ENCODE measurements at places on chromosomes 2 and 18.
A peak's percentile ranks its signal among the peaks of the same experiment; 100 is the strongest.

- DNase-seq, result peak; percentile 84
Observed at GRCh38 chr2:14632133-14632936, at the start of gene LRATD1. TSS of gene LRATD1 (plus strand) at chr2:14632717. CDS start at chr2:14633980, 1,263 bp downstream.

GRCh38 chr2:85410584-85411404 lies 628 bp upstream of the CAPG start:
- no peak for DNase-seq

GRCh38 chr18:55047546-55047945 lies 88.3 kb upstream of the CCDC68 start:
- DNase-seq, result no peak

GRCh38 chr18:76953583-76954233 lies 131.4 kb downstream of the ZNF236 start:
- no peak for DNase-seq

DNA sequence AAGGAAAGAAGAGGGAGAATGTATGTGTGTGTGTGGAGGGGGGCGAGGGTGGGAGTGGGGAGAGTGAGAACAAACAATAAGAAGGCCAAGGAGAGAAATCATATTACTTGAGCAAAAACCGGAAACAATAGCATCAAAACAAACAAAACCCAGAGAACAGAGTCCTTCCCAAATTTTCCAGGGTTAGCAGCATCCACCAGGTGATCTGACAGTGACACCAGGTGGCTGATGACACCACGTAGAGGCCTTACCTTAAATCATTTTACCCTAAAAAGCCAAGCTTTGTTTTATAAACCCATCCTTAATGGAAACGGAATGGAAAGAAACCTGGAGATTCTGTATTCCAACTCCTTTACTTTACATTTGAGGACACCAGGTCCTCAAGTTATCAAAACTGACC lies 42.9 kb downstream of the CDCA7 start:
- no peak for DNase-seq

DNA sequence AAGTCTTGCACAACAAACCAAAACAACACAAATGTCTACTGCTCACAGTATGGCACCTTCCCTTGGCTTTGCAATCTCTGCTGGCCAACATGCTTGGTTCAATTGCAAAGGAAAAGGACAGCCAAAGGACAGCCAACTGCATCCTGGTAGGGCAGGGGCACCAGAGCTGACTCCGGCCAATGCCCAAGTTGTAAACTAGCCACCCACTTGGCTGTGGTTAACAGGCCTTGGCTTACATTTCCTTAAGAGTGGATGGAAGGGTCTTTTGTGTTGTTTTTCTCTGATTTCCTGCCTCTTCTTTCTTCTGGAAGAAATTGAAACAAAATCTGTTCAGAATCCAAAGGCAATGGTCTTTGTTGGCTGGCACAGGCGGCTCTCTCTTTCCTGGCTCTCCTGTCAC lies 119.1 kb upstream of the TRIB2 start:
- DNase-seq, result no peak

- peak; percentile 90 for DNase-seq
Observed at GRCh38 chr2:64263315-64263714, 119.1 kb upstream of the PELI1 start.

GRCh38 chr2:200590090-200590489 lies 4.3 kb downstream of the AOX1 start:
- no peak for DNase-seq

DNA sequence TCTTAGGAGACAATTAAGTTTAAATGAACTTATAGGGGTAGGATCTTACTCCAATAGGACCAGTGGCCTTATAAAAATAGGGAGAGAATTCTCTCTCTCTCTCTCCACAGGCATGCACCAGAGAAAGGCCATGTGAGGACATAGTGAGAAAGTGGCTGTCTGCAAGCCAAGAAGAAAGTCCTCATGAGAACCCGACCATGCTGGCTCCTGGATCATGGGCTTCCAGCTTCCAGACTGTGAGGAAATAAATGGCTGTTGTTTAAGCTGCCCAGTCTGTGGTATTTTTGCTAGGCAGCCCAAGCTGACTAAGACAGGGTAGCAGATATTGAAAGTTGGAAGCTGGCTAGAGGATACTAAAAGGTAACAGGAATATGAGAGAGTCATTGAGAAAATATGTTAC lies 454.0 kb downstream of the NBAS start:
- no peak for DNase-seq

GRCh38 chr2:202861987-202862386 lies 9.6 kb downstream of the ICA1L start:
- no peak for DNase-seq

- DNase-seq, result no peak
Observed at GRCh38 chr2:150327564-150328489, 159.6 kb downstream of the RND3 start.

GRCh38 chr2:215537611-215538010 lies 101.7 kb upstream of the FN1 start:
- no peak for DNase-seq

- peak; percentile 48 for DNase-seq
Observed at GRCh38 chr2:230902180-230902899, 22.7 kb downstream of the GPR55 start.

DNA sequence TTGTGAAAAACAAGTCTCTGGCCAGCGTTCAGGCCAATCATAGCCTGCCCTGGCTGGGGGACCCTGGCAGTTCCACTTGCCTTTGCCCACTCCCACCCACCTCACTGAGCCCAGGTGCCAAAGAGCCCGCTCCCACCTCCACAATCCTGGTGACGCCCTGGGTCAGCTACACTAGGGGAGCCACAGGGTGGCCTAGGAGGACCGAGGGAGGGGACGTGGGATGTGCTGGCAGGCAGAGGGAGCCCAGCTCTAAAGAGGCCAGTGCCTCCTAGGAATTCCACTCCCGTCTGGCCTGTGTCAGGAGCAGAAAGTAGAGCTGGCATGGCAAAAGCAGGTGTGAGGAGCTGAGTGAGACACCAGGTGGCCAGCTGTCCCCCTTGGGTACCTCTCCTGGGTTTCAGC lies 49.3 kb downstream of the TNS1 start:
- no peak for DNase-seq

- no peak for DNase-seq
Observed at GRCh38 chr2:170714381-170715061, 616 bp upstream of the SP5 start.

GRCh38 chr18:79905389-79905911 lies 46.0 kb downstream of the SLC66A2 start:
- DNase-seq, result no peak

GRCh38 chr2:42764096-42764495 lies at the start of gene OXER1:
TSS of gene OXER1 (minus strand) at chr2:42764135. CDS start at chr2:42764062, 73 bp downstream.
- no peak for DNase-seq

DNA sequence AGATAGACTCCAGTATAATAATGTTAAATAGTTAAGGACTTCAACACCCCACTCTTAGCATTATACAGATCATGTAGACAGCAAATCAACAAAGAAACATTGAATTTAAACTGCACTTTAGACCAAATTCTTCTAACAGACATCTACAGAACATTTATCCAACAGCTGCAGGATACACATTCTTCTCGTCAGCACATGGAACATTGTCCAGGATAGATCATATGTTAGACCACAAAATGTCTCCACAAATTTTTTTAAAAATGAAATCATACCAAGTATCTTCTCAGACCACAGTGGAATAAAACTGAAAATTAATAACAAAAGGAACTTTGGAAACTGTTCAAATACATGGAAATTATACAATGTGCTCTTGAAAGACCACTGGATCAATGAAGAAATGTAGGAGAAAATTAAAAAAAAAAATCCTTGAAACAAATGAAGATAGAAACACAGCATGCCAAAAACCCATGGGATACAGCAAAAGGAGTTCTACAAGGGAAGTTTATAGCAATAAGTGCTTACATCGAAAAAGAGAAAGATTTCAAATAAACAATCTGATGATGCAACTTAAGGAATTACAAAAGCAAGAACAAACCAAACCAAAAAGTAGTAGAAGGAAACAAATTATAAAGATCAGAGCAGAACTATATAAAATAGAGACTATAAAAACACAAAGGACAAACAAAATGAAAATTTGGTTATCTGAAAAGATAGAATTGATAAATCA lies 12.3 kb upstream of the SPP2 start:
- DNase-seq, result no peak

DNA sequence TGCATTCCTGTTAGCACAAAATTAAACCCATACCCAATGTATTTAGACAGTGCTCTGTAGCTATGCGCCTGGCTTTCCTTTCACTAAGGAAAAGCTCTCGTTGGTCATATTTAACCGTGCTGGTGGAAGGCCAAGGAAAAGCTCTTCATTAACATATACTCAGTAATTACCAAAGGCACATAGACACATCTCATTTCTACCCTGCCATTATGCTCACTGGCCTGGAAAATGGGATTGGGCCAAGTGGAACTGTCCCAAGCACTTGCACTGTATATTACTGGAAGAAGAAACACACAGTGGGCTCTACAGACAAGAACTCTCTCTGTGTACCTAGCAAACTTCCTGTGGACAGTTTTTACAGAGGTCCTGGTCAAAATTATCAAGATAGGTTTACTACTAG lies 274.4 kb downstream of the ERBB4 start:
- DNase-seq, result no peak

GRCh38 chr2:219460424-219460926 lies 25.8 kb downstream of the SPEG start:
- DNase-seq, result no peak

- DNase-seq, result no peak
Observed at GRCh38 chr2:178238154-178238521, 43.8 kb downstream of the OSBPL6 start.

DNA sequence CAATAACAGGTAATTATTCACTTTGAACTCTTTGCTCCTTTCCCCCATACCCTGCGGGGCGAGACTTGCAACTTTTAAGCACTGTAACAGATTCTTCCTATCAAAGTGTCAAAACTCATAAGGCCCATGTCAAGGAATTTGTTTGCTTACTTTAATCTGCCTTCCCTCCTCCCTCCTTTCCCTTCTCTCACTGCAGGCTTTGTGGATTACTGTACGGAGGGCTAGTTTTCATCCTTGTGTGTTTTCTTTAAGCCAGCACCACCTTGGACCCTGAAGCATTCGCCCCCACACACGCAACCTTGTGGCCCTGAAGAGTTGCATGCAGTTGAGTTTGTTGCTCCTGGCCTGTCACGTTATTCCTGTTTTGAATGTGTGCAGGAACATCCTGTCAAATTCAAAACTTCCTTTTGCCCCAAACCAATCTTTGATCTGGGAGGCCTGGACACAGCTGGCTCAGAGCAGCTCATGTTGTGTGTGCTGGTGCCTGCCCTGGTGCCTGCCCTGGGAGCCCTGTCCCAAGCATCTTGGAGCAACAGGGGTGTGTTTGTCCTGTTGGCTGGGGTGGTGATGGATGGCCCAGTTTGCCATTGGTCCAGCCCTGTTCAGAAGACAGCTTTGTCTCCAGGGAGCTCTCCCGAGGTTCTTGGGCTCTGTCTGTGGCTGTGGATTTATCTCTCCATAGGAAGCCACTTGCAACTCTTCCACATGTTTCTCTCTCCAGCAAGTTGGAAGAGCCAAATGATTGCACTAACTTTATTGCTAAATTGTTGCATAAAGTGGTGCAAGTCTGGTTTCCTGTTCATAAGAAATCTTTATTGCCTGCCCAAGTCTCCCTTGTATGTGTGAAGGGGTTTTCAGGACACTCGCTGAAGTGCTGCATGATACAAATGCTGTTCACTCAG lies 199.6 kb downstream of the VAPA start:
- DNase-seq, result no peak

GRCh38 chr2:212669761-212670160 lies 131.2 kb upstream of the ERBB4 start:
- DNase-seq, result no peak

DNA sequence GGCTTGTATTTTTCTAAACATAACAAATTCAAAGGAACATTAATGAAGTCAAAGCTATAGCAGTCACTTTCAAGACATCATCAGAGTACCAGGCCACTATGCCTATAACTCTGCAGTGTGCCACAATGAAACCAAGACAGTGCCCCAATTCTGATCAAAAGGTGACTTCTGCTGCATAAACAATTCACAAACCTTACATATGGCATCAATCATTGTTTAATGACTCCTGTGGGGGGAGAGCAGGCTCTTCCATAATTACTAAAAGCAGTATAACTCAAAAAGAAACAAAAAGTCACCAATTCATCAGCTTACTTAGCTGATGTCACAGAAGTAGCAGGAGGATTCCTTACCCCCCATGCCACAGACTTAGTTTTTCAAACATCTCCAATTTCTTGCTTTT lies 15.5 kb downstream of the LPIN2 start:
- DNase-seq, result no peak

DNA sequence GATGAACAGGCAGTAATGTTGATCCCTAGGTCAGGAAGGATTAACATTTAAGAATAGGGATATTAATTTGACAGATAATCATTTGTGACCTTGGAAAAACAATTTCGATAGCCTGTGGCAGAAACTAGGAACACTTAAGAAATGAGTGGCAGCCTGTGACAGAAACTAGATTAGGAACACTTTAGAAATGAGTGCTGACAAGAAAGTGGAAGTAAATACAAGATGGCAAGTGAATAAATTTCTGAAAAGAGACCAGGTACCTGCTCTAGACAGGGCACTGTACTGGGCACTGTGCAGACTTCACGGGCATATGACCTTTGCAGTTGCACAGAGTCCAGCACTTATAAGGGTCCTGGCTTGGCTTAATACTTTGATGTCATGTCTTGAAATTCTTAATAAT lies 5.5 kb upstream of the HNRNPA3 start:
- no peak for DNase-seq

DNA sequence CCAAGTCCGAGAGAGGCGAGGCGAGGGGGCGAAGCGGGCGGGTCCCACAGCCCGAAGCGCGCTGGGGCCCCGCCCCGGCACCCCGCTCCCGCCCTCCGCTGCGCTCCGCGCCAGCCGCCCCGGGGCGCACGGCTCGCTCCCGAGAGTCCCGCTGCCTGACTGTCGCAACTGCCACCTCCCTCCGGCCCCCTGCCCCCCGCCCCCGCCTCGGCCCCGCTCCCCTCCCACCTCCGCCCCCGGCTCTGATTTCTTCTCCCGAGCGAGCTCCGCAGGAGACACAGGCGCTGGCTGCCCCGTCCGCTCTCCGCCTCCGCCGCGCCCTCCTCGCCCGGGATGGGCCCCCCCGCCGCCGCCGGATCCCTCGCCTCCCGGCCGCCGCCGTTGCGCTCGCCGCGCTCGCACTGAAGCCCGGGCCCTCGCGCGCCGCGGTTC lies at the start of gene WNT6:
TSS of gene WNT6 (plus strand) at position 250 of the 432 bp plus-strand sequence. CDS start 233 bp downstream, outside the sequence.
- DNase-seq, result no peak

- no peak for DNase-seq
Observed at GRCh38 chr18:37540424-37541138, 25.0 kb downstream of the CELF4 start.

DNA sequence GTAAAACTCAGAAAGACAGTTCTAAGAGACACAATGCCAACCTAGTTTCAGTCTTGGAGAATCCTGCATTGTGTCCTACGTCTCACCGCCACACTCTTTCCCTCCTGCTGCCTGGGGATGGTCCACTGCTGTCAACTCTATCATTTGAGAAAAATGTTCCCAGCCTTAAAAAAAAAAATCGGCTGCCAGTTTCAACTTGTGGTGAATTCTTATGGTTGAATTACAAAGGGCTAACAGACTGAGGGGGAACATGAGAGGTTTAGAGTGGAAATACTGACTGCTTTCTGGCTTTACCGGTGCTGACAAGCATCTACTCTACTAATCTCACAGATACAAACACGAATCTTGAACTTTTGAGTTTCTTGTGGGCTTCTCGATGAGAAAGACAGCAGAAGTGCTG lies 74.0 kb downstream of the NAB1 start:
- no peak for DNase-seq

GRCh38 chr2:3692375-3692774 lies 11.0 kb upstream of the DCDC2C start:
- peak; percentile 30 for DNase-seq

All from kidney capillary endothelial cell (primary cell).